Effector memory CD8-positive, alpha-beta T cell (primary cell): ENCODE measurements at places on chromosomes 5 and 9.

GRCh38 chr5:167816354-167816753 lies 475.1 kb upstream of the WWC1 start:
- DNase-seq, result no peak

DNA sequence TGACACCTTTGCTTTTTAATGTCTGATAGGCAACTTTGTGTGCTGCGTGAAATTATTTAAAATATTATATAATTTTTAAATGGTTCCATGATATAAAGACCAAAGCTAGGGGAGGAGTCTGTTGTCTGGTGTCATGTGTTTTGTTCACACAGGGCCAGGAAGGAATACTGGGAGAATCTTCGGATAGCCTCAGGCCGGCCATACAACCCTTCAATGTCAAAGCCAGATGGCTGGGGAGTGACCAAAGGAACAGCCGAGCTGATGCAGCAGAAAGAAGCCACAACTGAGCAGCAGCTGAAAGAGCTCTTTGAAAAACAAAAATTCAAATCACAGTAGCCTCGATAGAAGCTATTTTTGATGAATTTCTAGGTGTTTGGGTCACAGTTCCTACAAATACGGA lies 19.2 kb downstream of the BHMT start:
- DNase-seq, result no peak

- DNase-seq, result no peak
These were observed 308.9 kb downstream of the TLE4 start for GRCh38 chr9:79880626-79881025.

DNA sequence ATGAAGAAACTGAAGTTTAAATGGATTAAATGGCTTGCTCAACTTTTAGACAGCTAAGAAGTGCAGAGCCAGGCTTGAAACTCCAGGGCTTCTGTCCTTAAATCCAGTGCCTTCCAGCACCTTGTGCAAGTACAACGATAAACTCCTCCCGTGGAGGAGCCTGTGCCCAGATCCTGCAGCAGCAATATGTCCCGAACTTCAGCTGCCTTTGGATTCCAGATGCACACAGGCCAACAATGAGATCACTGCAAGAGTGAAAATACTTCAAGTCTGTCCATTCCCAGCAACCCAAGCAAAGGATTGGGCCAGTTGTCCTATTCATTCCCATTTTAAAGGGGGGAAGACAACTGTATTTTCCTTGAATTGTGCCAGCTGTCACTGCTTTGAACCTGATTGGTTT lies 199.6 kb downstream of the CRB2 start:
- no peak for DNase-seq
